ENCODE measurements at places on chromosomes 7 and 10. TPM values are rescaled to one million over a fixed set of nuclear protein-coding genes. Genes with fewer than 3 reads are reported as not detected.
A peak's percentile ranks its signal among the peaks of the same experiment; 100 is the strongest.

The EPO gene
- total RNA-seq: not detected

The TMEM229A gene
- total RNA-seq: not detected

The GRM3 gene
- not detected for total RNA-seq

The WAPL gene
- total RNA-seq: 45.3 TPM

The LDB3 gene
- 18.6 TPM for total RNA-seq

The NAT16 gene
- not detected for total RNA-seq

The TSPAN12 gene
- 7.1 TPM for total RNA-seq

- H3K4me1 ChIP-seq: peaks cover 52% of the 10 kb centered on the region
- H3K36me3 ChIP-seq: no peaks in the 10 kb centered on the region
- no peak for DNase-seq
- H3K4me3 ChIP-seq: peak overlapping the region; percentile 24
- H3K27me3 ChIP-seq: no peaks in the 10 kb centered on the region
These were observed 3.0 kb upstream of the BUB3 start for GRCh38 chr10:123150986-123151736.

DNA sequence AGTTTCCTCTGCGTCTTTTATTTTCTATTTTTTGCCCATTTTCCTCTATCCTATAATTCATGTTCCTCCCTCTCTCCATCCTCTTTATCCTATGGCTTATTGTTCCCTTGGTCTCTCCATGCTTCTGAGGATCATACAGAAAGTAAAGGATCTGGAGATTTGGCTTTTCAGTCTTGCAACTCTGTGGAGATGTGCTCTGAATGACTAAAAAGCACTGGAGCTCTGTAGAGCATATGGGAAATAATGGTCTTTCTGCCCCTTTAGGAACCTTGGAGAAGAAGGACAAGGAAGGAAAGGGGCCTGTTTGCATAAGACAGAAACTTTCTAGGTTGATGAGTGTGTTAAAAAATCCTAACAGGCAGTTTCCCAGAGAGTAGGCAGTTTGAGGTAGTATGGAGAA is 120.1 kb downstream of the PHTF2 start:
- no peaks in the 10 kb centered on the region for H3K4me1 ChIP-seq
- H3K36me3 ChIP-seq: no peaks in the 10 kb centered on the region
- no peak overlapping the region for H3K27ac ChIP-seq

GRCh38 chr7:50622821-50623220 is 57.6 kb upstream of the DDC start:
- peaks cover 5% of the 10 kb centered on the region for H3K36me3 ChIP-seq
- no peaks in the 10 kb centered on the region for H3K27me3 ChIP-seq
- peaks cover 3% of the 10 kb centered on the region for H3K4me1 ChIP-seq
- no peak for DNase-seq
- H3K4me3 ChIP-seq: no peak overlapping the region
- H3K27ac ChIP-seq: no peak overlapping the region

DNA sequence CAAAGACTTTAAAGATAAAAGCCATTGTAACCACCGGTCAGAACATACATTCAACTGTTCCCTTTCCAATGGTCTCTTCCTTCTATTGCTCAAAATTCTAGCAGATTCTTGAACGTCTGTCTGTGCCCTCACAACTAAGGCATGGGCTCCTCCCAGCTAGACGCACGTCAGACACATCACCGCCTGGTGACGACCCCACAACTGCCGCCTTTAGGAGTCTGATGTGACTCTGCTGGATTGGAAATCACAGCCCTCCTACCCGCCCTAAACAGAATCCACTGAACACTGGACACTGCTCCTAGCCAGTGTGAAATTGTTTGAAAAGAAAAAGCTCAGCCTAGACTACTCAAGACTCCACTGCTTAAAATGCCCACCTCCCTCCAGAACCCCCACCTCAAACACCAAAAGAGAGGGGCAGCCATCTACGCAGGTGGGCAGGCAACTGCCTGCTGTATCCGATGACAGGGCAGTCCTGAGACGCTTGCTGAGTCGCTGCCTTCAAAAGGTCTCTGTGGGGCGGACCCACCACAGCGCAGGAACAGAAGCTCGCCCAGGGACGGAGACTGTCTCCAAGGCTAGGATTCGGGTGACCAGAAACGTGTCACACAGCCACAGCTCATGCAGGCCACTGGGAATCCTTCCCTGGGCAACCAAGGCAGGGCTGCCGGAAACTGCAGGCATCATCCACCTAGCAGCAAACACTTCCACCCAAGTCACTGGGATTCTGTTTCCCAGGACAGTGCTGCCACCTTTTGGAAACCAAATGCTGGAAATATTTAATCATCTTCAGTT is 34.7 kb downstream of the GSDME start:
- no peak overlapping the region for H3K27ac ChIP-seq
- H3K36me3 ChIP-seq: no peaks in the 10 kb centered on the region
- H3K4me3 ChIP-seq: no peak overlapping the region
- no peaks in the 10 kb centered on the region for H3K27me3 ChIP-seq

- no peaks in the 10 kb centered on the region for H3K36me3 ChIP-seq
- peaks cover 9% of the 10 kb centered on the region for H3K27me3 ChIP-seq
- H3K27ac ChIP-seq: no peak overlapping the region
- DNase-seq: no peak
- no peaks in the 10 kb centered on the region for H3K4me1 ChIP-seq
These were observed 48.5 kb upstream of the LMTK2 start for GRCh38 chr7:98058186-98058585.

DNA sequence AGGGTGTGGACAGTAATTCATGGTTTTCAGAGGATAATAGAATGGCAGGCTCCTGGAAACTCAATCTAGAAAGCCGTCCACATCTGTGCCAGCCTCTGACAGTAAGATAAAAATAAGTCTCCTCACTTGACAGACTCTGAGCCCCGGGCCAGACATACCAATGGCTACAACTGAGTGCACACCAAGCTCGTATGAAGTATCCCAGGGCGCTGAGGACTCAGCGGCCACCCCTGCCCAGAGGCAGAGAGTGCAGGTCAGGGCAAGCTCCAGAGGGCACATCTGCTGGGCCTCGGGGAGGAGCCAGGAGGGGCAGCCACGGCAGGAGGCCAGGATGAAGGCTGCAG is 262.8 kb upstream of the TCERG1L start:
- no peak overlapping the region for H3K27ac ChIP-seq
- no peaks in the 10 kb centered on the region for H3K27me3 ChIP-seq
- no peak for DNase-seq
- H3K4me1 ChIP-seq: no peaks in the 10 kb centered on the region
- no peak overlapping the region for H3K4me3 ChIP-seq
- no peaks in the 10 kb centered on the region for H3K36me3 ChIP-seq

DNA sequence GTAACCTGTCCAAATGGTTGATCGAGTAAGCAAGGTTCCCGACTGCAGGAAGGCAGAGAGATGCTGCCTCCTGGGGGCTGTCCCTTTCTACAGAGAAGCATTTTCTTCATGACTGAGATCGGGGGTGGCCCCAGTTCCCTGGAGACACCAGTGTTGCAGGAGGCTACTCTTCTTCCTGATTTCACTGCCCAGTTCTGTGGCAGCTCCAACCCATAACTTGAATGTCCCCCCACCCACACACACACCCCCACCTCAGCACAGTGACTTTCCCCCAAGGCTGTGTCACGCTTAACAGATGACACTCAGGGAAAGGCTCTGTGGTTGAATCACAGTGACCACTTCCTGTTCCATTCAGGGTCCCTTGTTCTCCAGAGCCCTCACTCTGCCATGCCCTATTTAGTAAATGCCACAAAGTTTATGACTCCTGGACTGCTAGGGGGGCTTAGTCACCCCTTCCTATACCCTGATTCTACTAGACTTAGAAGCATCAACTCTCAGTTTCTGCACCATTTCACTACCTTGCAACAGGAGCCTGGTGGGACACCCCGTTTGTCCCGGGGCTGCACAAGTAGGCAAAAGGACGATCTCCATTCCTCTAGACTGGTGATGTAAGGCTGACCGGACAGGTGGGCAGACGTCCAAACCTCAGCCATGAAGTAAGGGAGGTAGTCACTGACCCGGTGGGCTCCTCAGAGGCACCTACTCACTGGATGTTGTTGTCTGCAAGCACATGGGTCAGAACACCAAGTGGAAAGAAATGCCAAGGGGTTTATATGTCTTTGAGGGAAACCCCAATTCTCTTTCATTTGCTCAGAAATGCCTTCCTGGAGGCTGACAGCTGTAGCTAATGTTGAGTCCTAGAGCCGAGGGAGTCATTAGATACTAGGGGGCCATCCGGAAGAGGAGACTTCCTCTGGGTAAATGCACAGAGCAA is 31.3 kb upstream of the SMC3 start:
- no peak for DNase-seq
- no peaks in the 10 kb centered on the region for H3K4me1 ChIP-seq
- no peak overlapping the region for H3K27ac ChIP-seq
- H3K36me3 ChIP-seq: no peaks in the 10 kb centered on the region
- H3K27me3 ChIP-seq: peaks cover 4% of the 10 kb centered on the region
- H3K4me3 ChIP-seq: no peak overlapping the region

DNA sequence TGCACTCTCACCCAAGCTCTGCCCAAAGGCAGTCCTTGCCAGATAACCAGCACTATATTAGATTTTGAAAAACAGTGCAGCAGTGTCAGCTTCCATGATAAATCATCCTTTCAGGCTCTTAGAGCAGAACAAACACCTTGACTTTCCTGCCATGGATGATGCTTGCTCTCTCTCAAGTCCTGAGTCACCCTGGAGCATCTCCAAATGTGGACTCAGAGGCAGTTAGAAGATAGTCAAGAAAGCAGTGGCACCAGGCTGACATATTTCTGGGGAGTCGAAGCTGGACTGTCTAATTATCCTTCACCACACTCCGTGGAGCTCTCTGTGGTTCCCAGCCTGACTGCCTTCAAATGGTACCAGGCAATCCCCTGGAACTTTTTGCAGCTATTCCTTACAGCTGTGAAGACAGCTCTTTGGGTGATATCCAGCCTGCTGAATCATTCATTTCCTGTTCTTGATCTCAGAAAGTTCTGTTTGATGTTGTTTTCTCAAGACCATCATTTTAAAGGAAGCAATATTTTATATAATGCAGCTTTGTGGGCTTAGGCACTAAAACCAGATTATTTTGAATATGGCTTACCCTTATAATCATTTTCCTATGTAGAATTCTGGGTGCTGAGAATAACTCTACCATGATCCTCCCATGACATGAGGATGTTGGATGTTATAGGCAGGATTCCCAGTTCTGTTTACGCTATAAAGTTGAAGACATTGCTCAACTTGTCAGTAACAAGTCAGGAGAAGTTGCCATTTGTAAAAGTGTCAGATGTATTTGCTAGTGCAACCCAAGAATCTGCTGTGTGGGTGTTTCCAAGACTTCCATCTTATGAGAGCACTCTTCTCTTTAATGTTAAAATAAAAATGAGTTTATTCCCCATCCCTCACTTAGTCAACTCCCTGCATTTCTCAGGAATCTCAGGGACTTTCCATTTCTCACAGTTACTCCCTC is 233.8 kb downstream of the C7orf25 start:
- H3K4me3 ChIP-seq: no peak overlapping the region
- H3K4me1 ChIP-seq: no peaks in the 10 kb centered on the region
- H3K27me3 ChIP-seq: no peaks in the 10 kb centered on the region
- no peak for DNase-seq
- no peak overlapping the region for H3K27ac ChIP-seq
- no peaks in the 10 kb centered on the region for H3K36me3 ChIP-seq

- no peak overlapping the region for H3K27ac ChIP-seq
- peak; percentile 39 for DNase-seq
- H3K36me3 ChIP-seq: no peaks in the 10 kb centered on the region
- H3K4me3 ChIP-seq: no peak overlapping the region
- no peaks in the 10 kb centered on the region for H3K4me1 ChIP-seq
These were observed 403.7 kb upstream of the ZMIZ1 start for GRCh38 chr10:78664929-78665553.

DNA sequence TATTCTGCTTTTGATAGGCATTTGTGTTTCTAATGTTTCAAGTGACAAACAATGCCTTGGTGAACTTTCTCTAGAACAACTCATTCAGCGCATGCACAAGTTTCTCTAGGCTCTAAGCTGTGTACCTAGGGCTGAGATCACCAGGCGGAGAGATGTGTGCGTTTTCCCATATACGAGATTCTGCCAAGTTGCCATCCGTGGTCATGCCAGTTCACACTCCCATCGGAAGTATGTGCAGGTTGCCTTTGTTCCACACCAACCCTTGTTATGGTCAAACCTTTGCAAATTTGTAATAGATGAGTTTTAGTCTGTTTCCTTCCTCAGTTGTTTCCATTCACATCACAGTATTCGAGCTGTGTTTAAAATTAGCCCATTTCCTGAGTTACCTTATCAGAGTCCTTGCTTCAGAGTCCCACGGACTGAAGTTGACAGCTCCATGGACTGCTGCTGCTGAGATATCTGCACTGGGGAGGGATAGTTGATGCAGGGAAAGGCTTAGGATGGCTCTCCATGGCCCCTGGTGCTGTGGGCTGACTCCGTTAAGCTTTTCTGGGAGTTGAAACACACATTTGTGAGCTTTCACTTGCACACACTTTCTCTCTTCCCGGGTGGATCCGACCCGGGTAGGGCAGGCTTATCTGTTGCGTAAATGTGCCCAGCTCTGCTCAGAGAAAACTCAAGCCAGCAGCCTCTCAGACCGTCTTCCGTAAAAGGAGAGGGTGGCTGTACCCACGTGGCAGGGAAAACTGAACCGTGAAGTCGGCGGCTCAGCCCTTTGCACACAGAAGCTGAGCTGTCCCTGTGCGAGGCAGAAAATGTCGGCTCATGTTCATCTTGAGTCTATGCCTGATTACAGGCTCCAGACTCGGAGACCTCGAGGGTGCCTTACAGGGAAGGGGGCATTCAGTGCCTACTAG is 49.4 kb downstream of the HK1 start:
- H3K27me3 ChIP-seq: no peaks in the 10 kb centered on the region
- no peak for DNase-seq
- H3K4me1 ChIP-seq: peaks cover 18% of the 10 kb centered on the region
- H3K36me3 ChIP-seq: no peaks in the 10 kb centered on the region

DNA sequence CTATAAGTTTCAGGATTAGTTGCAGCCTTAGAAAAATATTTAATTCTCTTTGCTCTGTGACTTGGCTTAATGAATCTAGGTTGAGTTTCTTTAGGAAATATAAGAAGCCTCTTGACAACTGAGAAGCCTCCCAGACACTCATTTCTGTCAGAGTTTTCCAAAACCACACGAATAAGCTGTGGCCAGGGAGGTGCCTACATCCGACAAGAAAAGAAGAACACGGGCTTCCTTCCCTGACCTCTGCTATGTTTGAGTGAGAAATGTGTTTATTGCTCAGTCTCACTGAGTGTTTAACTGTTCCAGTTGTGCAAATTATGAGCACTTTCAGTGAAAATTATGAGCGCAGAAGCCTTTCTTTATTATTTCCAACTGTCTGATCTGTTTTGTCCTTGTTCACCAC is 105.0 kb downstream of the TRIL start:
- peaks cover 15% of the 10 kb centered on the region for H3K4me1 ChIP-seq
- no peaks in the 10 kb centered on the region for H3K36me3 ChIP-seq
- H3K27ac ChIP-seq: no peak overlapping the region
- no peaks in the 10 kb centered on the region for H3K27me3 ChIP-seq

DNA sequence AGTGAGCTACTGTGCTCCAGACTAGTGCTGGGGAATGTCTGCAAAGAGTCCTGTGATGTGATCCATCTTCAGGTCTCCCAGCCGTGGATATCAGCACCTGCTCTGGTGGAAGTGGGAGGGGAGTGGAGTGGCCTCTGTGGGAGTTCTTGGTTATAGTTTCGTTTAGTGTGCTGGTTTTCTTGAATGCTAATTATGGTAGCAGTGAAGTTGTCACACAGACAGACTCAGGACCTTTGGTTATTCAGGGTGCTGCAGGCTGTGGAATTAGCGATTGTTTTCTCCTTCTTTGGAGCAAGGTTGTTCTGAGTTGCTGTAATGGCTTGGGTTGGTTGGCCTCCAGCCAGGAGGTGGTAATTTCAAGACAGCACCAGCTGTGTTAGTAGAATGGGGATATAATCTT is 132.7 kb upstream of the HGF start:
- H3K4me3 ChIP-seq: no peak overlapping the region
- H3K27me3 ChIP-seq: no peaks in the 10 kb centered on the region
- no peak overlapping the region for H3K27ac ChIP-seq
- no peak for DNase-seq
- no peaks in the 10 kb centered on the region for H3K4me1 ChIP-seq

- DNase-seq: no peak
- no peaks in the 10 kb centered on the region for H3K27me3 ChIP-seq
- H3K36me3 ChIP-seq: no peaks in the 10 kb centered on the region
- H3K4me3 ChIP-seq: no peak overlapping the region
These were observed 78.0 kb upstream of the ADRB1 start for GRCh38 chr10:113965683-113966082.

All from tibial nerve (tissue), 4 donors.